ENCODE measurements at places on chromosomes 3 and 15.

DNA sequence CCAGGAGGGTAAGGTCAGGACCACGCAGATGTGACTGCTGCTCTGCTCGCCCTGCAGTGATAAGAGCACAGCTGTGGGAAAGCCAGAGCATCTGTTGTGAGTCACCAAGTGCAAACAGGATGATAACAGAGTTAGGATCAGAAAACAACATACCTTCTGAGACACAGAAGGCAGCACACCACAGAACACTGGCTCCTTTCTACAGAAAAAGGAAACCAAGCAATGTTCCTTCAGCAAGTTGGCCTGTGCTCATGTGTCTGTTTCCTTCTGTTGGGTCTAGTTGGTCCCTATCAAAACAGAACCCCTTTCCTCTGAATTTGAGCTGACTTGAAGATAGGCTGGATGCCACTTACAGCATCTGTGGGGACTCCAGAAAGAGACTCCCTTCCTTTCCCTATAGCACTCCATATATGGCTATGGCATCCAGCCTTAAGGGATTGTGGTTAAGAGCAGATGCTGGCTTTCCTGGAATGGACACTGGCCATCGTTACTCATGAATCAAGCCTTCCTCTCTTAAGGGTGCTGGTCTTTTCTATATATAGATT is 440.7 kb upstream of the THBS1 start:
- DNase-seq, result no peak

- DNase-seq, result no peak
Measured at GRCh38 chr3:115859002-115859807, 235.9 kb downstream of the GAP43 start.

GRCh38 chr3:105065895-105066839 is 300.5 kb upstream of the ALCAM start:
- DNase-seq, result no peak

DNA sequence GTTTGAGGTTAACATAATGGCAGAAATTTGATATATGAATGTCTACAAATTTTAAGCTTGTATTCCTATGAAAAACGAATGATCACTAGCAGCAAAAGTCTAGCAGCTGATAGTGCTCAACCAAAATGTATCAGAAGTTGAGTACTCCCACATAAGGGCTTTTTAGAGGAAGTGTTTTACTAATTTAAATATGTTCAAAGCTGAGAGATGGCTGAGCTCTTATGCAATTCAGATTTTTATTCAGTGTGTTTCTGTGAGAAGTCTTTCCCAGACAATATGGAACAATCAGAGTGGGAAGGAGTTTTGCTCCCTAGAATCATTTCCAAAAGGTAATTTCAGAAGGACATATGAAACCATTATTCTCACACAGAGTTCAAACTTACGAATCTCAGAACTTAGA is 327.0 kb downstream of the ZPLD1 start:
- no peak for DNase-seq

GRCh38 chr3:146903927-146904326 is 298.8 kb upstream of the PLSCR5 start:
- DNase-seq, result no peak

GRCh38 chr3:176352716-176353334 is 844.5 kb downstream of the TBL1XR1 start:
- no peak for DNase-seq

GRCh38 chr3:39378088-39378487 is 5.1 kb upstream of the SLC25A38 start:
- DNase-seq, result no peak

Data from SIG-M5 (cell line).